ENCODE measurements at places on chromosomes 12 and 14. TPM values are rescaled to one million over a fixed set of nuclear protein-coding genes. Genes with fewer than 3 reads are reported as not detected.

KIF26A gene
- 47.9 TPM for total RNA-seq

ABCC9 gene
- not detected for total RNA-seq

MMP19 gene
- 1.1 TPM for total RNA-seq

LGR5 gene
- total RNA-seq: 43.4 TPM

CCND2 gene
- total RNA-seq: 362 TPM

FAM181A gene
- total RNA-seq: not detected

AKAP3 gene
- total RNA-seq: 2.8 TPM

RPGRIP1 gene
- not detected for total RNA-seq

SERPINA12 gene
- total RNA-seq: not detected

PPP2R3C gene
- 16.4 TPM for total RNA-seq

PAX9 gene
- 0.34 TPM for total RNA-seq

KRT2 gene
- total RNA-seq: not detected

MYF6 gene
- total RNA-seq: not detected

CCDC91 gene
- 41.5 TPM for total RNA-seq

OR4N2 gene
- not detected for total RNA-seq

TMEM121 gene
- 0.29 TPM for total RNA-seq

RNF212B gene
- total RNA-seq: not detected

YBX3 gene
- 251 TPM for total RNA-seq

RPL10L gene
- total RNA-seq: not detected

AGAP2 gene
- 0.44 TPM for total RNA-seq

Measured in endodermal cell (in vitro differentiated cells).